NCI-H226 (cell line): ENCODE measurements at places on chromosomes 6 and 20.

- DNase-seq: no peak
Observed at GRCh38 chr6:168113226-168113625, 34.2 kb upstream of the FRMD1 start.

GRCh38 chr6:14713008-14713960 is 532.6 kb upstream of the JARID2 start:
- DNase-seq: no peak

- DNase-seq: no peak
Observed at GRCh38 chr6:38035478-38035877, 216.0 kb downstream of the ZFAND3 start.

- DNase-seq: no peak
Observed at GRCh38 chr20:47849006-47849405, 63.7 kb upstream of the SULF2 start.

- no peak for DNase-seq
Observed at GRCh38 chr6:31831350-31832215, 4.0 kb downstream of the HSPA1B start.

DNA sequence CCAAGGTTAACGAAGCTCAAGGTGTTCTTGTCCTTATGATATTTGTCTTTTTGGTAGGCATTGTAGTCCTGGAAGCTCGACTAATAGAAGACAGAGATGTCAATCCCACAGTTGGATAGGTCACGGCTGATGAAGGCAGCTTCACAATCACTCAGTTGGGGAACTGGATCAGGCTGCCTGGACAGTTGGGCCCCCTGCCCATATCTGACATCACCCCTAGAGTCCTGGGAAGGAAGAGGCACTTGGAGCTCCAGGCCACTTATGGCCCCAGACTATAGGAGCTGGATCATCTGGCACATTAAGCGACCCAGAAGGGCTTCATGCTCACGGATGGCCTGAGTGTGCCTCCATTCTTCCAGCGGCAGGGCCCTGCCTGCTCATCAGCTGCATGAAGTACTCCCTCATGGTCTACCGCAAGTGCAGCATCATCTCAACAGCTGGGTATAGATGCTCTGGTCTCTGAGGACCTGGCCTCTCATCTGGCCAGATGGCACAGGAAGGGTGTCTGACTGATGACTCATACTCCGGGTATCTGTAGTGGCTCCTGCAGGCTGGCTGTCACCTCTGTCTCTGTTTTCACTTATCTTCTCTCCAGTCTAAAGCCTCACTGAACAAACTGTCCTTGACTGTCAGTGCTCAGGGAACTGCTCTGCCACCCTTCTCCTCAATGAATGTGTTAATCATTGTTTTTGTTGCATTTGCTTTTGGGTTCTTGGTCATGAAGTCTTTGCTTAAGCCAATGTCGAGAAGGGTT is 29.2 kb upstream of the SSR1 start:
- DNase-seq: no peak

- no peak for DNase-seq
Observed at GRCh38 chr20:16123623-16124022, 449.6 kb downstream of the KIF16B start.

GRCh38 chr6:169213814-169214520 is 39.7 kb downstream of the THBS2 start:
- peak; percentile 34 for DNase-seq

DNA sequence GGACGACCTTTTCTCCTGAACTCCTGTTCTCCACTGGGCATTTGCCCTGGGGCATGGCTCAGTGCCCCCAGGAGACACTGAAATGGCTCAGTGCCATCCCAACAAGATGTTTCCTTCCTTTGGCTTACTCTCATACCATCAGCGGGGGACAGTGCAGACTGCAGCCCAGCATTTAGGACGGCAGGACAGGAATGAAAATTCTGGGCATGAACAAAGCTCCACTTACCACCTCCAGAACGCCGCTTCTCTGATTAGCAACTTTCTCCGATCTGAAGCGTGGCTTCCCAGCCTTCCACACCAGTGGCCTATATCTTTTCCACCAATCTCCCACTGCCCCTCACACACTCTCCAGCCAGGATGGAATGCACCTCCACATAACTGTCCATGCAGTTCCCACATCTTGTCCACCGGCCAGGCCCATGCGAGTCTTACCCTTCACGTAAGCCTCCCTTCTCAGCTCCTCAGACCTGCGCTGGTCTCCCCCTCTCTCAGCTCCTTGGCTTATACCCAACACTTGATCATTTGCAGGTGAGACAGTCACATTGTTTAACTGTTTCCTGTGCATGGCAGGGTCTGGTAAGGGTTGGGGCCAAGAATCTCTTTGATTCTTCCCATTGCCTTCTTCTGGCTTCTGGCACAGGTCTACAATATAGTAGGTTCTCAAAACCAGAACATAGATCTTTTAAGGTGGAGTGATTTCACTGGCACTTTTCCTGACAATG is 114.5 kb downstream of the FYN start:
- DNase-seq: no peak

DNA sequence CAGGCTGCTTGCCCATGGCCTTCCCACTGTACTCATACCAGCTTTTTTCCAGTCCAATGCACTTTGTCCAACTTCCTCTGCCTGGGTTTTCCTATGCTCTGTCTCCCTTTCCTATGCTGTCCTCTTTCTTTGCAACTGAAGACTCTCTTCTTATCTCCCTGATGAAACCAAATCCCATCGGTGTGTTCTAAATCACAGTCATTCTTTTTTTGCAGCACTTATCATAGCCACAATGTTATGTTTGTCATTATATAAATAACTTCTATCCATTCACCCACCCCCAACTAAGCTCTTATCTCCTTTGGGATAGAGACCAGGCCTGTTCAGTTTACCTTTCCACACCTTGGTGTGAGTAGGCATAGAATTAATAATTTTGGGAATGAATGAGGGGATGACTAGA is 121.0 kb downstream of the GPX5 start:
- DNase-seq: no peak

DNA sequence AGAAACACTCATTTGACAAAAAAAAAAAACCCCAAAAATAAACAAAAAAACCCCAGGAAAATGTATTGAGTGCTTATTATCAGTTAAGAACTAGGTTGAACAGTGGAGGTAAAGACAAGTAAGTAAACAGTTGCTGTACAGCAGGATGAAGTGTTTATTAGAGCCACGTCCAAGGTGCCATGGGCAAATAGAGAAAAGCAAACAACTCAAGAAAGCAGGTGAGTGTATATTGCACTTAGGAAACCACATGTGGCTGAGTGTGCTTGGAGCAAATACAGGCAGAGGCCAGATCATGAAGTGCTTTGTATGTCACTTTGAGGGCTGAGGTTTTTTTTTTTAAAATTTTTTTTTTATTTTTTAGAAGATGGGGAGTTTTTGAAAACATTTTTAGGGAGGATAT is 98.3 kb downstream of the MACROD2 start:
- no peak for DNase-seq

DNA sequence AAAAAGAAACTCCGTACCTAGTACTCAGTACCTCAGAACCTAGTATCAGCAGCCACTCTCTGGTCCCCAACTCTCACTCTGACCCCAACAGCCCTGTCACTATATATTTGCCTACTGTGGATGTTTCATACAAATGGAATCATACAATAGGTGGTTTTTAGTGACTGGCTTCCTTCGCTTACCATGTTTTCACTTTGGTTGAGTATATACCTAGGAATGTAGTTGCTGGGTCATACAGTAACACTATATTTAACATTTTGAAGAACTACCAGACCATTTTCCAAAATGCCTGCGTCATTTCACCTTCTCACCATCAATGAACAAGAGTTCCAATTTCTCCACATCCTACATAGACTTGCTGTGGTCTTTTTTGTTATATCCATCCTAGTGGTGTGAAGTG is 283.2 kb downstream of the GMDS start:
- DNase-seq: no peak

DNA sequence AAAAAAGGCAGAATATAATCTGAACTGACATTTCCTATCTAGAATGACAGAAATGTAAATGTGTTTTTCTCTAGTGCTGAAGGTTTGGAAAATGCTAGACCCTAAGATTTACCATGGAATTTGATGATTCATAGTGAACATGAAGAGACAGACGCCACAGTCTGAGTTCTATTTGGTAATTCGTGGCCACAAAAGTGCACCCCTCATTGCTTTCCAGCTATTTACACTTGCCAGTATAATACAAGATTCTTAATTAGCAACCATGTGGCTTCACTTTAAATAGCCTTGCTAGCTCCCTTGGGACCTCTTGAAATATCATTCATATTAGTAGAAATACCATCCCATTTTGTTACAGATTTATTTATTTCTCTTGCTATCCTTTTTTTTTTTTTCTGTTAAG is 636.8 kb downstream of the PRKN start:
- DNase-seq: no peak

DNA sequence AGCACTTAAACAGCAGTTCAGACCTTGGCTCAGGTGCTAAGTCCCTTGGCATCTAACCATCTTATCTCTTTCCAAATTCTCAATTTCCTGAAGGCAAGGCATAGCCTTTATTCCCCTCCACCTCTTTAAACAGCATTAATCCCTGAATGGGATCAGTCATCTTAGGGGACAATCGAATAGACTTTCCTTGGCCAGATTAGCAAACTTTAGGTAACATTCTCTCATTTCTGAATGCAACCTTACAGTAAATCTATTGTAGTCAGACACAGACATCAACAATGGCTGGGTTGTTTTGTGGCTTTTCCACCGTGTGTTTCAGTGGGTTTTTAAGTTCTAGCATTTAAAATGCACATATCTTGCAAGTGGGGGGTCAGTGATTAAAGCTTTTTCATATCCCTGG is 56.8 kb downstream of the ATP9A start:
- DNase-seq: no peak

DNA sequence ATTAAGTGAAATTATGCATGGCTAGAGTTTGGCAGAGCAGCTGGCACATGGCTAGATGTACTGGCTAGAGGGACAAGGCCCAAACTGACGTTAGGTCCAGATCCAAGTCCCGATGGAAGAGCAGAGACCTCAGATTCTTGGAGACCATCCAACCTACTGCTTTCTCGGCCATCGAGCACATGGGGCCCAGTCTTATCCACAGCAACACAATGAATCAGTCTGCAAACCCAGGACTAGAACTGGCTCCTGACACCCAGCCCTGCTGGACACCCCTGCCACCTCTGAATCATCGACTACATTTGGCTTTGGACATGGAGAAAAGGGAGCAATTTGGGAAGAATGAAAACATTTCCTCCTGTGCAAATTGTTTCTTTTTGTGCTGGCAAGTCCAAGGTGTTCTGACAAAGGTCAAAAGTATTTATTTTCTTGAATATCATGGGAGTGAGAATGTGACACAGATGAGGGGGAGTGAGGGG is 23.9 kb upstream of the YWHAB start:
- DNase-seq: peak; percentile 56

GRCh38 chr6:47780510-47781356 is 1.1 kb upstream of the OPN5 start:
- DNase-seq: peak; percentile 34

DNA sequence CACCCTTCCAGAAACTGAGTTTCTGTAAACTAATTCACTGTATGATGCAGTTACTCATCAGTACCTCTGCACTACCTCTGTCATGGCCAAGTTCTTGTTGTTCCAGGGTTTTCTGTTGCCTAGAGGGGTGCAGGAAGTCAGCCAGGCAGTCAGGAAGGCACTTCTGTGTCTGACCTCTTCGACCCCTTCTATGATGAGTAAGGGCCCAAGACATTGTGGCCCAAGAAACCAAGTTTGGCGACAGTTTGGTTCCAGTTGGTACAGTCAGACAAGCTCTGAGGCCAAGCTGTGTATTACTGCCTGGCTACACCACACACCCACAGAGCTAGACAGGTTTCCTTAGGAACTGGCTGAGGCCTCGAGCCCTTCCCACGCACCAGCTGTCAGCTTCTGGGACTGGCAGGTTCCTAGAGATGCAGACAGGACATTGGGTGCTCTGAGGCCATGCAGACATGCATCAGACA is 41.2 kb downstream of the TRAF3IP2 start:
- no peak for DNase-seq

DNA sequence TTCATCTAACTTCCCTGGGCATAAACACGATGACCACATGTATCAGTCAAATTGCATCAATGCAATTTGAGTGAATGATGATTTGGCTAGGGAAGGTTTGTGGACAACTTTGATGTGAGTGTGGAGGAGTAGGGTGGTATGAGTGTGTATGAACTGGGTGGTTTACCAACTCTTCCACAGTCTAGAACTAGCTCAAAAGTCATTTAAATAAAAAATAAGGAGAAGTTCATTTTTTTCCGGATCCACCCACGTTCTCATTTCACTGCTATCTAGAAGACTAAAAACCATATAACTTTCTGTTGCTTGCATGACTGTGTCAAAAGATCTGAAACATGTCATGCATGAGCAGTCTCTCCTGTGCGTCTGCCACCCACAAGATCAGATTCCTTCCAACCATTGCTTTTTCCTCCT is 23.6 kb downstream of the SLC35D3 start:
- no peak for DNase-seq

DNA sequence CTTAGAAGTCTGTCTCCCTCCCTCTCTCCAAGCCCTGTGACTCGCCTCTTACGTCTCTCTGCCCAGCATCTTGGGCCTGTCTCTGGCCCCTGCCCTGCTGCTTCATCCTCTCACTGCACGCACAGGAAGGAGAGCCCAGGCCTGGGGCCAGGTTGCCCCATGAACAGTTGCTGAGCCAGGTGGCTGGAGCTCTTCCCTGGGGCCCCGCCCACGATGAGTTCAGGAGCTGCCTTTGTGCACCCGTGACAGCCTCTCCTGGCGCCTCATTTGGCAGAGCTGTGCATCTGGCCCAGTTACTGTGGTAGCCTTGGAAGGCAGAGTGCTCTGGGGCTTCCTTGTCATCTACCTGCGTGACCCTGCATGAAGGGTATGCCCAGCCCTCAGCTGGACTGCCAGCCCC is 44.5 kb downstream of the SLC52A3 start:
- no peak for DNase-seq
